ENCODE measurements at places on chromosomes 6 and 20.

- no peak for DNase-seq
Measured at GRCh38 chr6:85679445-85680123, 36.9 kb upstream of the SYNCRIP start.

- DNase-seq: no peak
Measured at GRCh38 chr6:119210596-119210995, 132.1 kb upstream of the FAM184A start.

DNA sequence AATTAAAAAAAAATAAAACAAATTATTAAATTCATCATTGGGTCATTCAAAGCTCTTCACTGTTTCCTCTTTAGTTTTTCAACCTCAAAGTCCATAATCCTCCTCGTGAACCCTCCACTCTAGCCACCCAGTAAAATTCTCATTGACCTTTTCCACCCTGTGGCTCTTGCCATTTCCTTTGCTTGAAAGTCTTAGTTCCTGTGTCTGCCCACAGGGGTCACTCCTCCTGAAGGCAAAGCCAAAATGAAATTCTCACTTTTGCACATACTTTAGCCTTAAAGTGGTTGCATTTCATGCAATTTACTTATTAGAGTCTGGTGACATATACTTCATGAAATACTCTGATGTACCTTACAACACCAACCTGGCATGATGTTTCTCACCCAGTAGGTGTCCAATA lies 263.7 kb downstream of the BMP2 start:
- DNase-seq: no peak

DNA sequence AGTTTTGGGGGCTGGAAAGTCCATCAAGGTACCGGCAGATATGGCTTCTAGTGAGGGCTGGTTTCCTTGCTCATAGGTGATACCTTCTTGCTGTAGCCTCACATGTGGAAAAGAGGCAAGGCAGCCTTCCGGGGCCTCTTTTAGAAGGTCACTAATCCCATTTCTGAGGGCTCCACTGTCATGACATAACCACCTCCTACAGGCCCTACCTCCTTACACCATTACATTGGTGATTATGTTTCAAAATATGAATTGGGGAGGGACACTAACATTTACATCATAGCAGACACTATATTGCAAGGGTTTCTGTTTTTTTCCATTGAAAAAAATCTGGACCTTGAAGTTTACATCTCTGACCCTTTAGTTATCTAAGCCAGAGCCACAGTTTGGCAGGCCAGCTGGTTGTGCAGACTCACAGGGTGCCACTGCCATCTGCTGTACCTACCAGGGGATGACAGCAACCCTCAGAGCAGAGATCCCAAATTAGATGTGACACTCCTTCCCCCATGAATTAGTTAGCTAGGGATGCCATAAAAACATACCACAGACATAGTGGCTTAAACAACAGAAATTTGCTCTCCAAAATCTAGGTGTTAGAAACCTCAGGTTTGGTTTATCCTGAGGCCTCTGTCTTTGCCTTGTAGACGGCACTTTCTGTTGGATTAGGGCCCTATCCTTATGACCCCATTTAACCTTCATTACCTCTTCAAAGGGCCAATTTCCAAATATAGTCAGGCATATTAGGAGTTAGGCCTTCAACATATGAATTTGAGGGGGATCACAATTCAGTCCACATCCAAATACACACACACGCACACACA lies 166.4 kb upstream of the RNF217 start:
- DNase-seq: no peak

GRCh38 chr20:21232546-21233280 lies 70.4 kb upstream of the XRN2 start:
- no peak for DNase-seq

DNA sequence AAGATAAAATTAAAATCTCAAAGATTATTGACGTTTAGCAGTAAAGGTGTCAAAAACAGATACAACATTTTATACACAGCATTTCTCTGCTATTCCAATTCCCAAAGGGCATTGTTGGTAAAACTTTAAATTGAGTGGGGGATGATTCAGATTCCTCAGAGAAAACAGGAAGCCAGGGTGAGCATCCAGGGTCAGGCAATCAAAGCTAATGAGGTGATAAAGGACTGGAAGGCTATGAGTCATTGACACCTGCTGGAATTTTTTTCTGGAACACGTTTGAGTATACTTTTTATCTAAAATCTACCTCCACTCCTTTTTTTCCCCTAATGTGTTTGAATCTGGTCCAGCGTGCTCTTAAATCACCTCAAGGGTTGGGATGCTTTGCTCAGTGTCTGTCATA lies 52.2 kb downstream of the FKBP1C start:
- DNase-seq: no peak

GRCh38 chr20:14865169-14865568 lies 527.8 kb upstream of the FLRT3 start:
- no peak for DNase-seq

DNA sequence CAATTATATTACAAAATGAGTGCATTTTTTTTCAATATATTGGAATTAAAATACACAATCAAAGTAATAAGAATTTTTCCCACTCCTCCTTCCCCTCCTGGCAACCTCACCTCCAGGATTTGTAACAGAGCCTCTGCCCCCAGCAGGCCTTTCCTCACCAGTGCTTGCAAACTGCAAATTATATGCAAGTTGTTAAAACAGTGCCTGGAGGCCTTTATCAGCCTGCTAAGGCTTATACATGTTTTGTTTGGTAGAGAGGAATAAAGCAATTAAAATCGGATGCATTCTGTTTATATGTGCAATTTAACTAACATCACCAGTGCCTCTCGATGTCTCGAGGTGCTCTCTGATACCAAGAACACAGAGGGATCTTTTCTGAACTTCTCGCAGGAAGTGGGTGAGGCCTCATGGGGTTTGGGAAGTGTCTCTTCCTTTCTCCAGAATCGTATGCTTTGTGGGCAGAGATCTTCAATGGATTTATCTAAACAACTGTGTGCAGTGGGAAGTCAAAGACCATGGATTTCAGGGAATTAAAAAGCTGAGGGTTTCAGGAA lies 186.8 kb downstream of the CDH26 start:
- DNase-seq: no peak

- no peak for DNase-seq
Measured at GRCh38 chr6:128914051-128914450, 31.1 kb downstream of the LAMA2 start.

DNA sequence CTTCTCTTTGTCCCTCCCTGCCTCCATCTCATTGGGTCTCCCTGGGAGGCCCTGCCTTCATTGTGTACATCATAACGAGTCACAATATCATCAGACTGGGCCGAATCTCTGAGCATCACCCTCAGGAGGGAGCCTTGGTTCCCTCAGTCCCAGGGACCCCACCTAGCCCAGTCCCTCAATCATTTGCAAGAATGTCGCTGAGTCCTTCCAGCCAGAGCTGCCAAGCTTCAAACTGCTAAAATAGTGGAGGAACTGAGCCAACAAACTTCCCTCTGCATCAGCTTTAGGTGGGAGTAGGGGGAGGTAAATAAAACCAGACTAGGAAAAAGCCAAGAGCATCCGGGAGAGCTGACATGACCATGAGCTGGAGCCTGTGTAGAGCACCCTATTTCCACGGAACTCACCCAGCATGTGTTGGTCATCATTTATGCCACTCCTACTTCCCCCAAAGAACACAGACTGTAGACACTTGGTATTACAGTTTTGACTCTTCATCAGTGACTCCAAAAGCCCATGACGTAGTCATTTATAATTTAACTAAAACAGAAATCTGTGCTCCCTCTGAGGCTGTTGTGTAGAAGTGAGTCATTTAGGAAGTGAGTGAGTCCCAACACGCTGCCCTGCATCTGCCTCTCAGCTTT lies 28.8 kb upstream of the IL17A start:
- DNase-seq: no peak

GRCh38 chr6:100435299-100435698 lies 29.4 kb downstream of the SIM1 start:
- no peak for DNase-seq

GRCh38 chr6:143525356-143525755 lies 13.8 kb upstream of the FUCA2 start:
- DNase-seq: no peak

GRCh38 chr20:47466213-47466612 lies 35.5 kb upstream of the NCOA3 start:
- DNase-seq: peak; percentile 83

DNA sequence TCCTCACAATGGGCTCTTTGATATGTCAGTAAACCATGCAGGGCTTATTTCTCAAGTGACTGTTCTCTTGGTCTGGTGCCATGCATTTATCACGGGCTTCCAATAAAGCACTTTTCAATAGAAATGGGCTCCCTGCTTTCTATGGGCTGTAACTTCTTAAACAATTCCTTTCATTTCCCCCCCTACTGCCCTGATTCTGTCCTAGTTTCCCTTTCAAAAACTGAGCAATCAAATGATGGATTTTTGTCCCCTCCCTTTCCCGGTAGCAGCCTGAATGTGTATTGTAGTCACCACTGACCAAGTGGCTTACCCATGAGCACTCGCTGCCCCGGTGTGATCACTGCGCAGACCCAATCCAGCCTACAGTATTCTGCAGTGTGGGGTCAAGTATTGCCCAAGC lies 13.9 kb downstream of the RPS10 start:
- no peak for DNase-seq

GRCh38 chr6:108752733-108753590 lies 95.3 kb upstream of the ARMC2 start:
- DNase-seq: no peak

- peak; percentile 66 for DNase-seq
Measured at GRCh38 chr20:5918856-5919625, 31.3 kb downstream of the TRMT6 start.

DNA sequence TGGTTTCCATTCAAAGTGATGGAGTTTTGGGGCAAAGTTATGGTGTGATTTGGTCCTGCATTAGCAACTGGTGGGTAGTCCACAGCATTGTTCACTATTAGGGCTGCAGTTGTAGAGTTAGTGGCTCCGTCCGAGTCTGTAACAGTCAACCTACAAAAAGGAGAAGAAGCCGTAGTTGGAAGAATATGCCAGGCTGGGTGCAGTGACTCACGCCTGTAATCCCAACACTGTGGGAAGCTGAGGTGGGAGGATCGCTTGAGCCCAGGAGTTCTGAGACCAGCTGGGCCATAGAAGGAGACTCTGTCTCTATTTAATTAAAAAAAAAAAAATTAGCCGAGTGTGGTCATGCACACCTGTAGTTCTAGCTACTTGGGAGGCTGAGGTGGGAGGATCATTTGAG lies 69.5 kb downstream of the KIAA0319 start:
- DNase-seq: no peak

DNA sequence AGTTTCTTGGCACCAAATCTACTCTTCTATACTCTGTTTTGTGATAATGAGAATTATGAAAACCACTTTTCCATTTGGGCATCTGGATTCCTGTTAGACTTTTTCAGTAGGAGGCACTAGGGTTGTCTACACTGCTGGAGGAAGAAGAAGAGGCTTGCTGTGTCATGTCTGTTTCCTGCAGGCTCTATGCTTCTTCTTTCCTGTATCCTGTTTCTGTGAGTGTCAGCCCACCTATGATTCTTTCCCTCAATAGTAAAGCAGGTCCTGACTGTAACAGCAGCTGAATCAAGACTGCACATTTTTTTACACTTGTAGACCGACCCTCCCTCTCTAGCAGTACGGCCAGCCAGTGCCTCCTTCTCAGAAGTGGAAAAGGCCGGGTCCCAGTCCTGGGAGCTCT lies 603.9 kb downstream of the HDGFL1 start:
- no peak for DNase-seq

DNA sequence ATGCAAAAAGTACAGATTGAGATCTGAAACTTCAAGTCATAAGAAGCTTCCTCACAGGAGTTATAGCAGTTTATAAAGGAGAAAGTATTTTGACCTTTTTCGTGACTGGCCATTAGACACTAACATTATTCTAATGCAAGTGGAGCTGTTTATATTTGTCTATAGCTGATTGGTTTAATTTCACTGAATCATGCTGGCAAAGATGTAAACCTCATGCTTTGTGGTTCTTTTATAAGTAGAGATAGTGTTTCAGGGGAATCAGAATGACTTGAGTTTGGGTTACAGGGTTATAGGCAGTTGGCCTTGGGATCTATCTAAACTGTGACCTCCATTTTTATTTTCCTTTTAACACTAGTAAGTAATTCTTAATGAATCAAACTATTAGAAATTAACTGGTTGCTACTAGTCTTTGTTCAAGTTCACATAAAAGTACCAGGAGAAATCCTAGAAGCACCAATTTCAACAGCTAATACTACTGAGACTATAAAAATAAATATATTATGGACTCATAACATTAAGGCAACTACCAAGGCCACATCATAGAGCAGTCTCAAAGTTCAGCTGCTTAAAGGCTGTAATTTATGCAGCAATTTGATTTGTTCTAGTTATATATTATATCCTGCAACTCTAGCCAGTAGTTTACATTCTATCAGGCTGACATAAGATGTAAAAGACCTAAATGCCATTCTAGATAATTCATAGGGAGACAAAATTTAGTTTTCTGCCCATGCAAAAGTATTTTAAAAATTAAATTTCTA lies 94.0 kb downstream of the RNGTT start:
- DNase-seq: no peak

- DNase-seq: no peak
Measured at GRCh38 chr6:10177704-10178103, 237.2 kb downstream of the TFAP2A start.

DNA sequence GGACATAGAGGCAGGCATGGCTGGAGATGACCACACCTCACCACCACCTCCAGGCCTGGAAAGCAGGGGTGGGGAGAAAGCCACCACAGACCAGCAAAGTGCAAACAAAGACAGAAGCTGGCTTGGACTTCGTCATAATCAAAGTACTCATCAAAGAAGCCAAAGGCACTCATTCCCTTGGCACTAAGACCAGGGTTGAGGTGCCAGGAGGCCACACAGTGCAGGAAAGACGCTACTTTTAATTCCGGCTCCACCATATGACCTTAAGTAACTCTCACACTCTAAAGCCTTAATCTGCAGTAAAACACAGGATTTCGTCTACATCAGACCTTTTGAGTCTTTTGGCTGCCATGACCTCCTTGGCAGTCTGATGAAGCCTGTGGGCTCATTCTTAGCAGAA lies 123.1 kb downstream of the HIVEP2 start:
- no peak for DNase-seq

DNA sequence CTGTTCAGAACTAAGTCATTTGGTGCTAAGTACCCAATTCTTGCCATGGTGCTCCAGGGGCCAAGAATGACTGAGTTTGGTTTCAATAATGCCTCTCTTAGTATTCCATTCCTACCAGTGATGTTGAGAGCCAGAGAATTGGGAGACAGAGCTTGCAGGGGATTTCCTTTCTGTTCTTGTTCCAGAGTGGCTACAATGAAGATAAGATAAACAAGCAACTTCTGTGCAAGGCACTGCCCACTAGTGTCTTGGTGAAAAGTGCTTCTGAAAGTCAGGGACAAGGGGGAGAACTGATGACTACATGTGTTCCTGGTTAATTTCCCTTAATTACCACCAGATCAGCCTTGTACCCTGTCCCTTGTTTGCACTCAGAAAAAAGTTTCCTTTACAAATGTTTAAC lies 421.6 kb downstream of the BCKDHB start:
- DNase-seq: no peak

DNA sequence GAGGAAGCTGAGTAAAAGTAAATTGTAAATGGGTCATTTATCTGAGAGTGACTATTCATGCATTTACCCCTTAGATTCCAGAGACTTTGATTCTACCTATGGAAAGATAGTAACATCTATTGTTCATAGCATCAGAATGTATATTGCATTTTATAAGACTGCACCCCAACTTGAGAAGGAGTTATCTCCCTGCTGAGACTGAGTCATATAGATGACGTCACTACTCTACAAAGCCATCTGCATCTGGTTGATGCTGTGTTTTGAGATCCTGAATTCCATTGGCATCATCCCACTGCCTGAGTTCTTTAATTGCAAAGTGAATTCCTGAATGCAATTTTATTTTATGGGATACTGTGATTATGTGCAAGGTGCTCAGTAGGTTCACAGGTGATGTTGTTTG lies 444.0 kb upstream of the SLC35B3 start:
- no peak for DNase-seq

GRCh38 chr6:28209753-28210535 lies 15.1 kb upstream of the ZSCAN9 start:
- DNase-seq: no peak
